ENCODE measurements at places on chromosomes 5 and 9.
A peak's percentile ranks its signal among the peaks of the same experiment; 100 is the strongest.

GRCh38 chr9:114911167-114911821 lies 19.1 kb downstream of the TNFSF8 start:
- DNase-seq = peak; percentile 67

DNA sequence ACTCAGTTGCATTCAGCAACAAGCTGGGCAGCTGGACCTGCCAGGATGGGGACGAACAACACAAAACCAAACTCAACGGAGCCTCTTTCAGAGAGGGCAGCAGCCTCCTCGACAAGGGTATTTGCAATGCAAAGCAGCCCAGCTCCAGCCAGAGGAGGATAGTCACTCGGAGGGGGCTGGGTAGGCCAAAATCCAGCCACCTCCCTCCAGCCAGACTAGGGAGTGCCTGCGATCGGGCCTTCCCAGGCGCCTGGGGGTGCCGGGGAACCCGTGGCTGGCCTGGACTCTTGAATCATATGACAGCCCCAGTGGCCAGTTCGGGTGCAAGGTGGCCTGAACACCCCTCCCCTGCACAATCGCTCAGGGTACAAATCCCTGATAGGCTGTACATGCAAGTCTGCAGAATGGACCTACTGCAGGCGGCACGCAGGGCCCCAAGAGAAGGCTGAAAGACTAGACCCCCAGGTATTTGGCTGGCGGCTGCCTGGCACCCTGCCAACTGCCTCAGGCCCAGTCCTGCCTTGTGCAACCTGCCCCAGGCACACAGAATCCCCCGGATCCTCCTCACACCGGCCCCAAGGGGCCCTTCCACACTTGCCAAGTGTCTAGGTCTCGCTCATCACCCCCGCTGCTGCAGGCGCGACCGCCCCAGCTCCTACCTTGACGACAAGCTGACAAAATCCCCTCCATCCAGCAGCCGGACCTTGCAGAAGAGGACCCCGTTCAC lies 1.3 kb downstream of the EEIG1 start:
- DNase-seq = peak; percentile 90

DNA sequence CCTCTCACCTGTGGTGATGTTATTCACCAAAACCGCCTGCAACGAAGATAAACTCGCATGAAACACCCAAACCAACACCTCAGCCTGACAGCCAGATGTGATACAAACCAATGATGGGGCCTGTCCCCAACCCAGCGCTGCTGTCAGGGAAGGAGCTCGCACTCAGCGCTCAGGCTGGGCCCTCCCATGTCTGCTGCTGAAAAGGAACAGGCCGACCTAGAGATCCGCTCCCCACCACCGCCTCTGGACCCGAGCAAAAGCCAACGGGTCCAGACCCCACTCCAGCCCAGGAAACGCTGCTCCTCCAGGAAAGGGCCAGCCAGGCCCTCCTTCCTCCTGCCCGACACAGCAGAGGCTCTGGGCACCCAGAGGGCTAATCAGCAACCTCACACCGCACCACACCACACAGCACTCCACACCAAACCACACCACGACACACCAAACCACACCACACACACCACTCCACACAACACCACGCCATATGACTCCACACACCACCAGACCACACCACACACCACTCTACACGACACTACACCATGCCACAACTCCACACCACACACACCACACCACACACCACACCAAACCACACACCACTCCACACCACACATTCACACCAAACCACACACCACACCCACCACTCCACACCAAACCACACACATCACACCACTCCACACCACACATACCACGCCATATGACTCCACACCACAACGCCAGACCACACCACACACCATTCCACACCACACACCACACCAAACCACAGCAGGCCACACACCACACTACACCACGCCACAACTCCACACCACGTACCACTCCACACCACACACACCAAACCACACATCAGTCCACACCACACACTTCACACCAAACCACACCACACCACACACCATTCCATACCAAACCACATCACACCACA lies 46.5 kb downstream of the GOLM1 start:
- no peak for DNase-seq

DNA sequence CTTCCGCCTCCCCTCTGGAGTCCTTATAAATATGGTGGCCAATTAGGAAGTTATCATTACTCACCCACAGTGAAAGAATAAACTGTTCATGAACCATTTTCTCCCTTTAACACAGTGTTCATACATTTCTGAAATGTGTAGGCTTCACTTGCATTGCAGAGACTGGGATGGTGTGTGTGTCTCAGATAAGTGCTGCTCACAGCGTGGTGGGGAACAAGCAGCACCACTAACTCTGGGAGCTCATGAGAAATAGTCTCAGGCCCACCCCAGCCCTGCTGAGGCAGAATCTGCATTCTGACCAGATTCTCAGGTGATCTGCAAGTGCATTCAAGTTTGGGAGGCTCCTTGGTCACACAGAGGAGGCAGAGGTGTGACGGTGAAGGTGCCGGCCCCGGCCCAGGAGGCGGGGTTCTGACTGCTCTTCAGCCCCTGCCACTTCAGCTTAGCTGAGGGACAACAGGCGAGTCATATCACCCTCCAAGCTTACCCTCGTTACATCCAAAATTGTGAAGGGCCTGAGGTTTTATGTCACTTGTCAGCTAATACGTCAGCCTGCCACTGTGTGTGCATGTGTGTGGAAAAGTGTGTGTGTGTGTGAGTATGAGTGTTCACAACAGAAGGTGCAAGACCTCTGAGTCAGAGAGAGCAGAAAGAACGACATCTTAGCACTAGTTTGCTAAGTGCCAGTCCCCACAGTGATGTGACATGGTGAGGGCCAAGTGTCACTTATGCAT lies 34.7 kb downstream of the DAP start:
- no peak for DNase-seq

- no peak for DNase-seq
These were observed 14.9 kb upstream of the TMEM267 start for GRCh38 chr5:43498581-43498980.

DNA sequence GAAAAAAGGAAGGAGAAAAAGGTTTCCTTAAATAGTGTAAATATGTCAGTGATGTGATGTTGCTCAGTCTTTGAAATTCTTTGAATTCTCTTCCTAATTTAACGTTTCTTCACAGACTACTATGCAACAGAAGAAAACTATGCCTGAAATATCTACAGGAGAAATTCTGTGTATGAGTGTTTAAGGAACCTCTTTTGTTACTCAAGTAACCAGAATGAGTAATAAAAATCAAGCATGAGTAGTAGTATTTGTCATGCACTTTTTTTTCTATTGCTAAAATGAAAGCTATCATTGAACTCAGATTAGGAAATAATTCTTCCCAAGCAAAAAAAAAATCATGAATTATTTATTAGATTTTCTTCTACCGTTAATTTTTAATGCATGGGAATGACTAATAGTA lies 20.3 kb upstream of the THG1L start:
- no peak for DNase-seq

DNA sequence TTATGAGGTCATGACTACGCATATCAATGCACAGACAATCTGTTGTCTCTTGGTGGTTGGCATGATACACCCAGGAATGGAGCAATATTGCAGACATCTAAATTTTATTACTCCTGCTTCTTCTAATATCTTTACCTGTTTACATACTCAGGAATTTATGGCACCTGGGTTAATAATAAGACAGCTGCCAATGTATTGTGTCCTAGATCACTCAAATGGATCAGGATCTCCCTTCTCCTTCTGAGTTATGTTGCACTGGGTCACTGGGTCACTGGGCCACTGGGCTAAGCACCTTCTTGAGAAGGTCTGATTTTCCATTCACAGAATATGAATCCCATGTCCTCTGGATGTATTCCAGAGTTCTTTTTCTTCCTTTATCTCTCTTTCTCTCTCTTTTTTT lies 41.8 kb downstream of the CCL28 start:
- DNase-seq = no peak

DNA sequence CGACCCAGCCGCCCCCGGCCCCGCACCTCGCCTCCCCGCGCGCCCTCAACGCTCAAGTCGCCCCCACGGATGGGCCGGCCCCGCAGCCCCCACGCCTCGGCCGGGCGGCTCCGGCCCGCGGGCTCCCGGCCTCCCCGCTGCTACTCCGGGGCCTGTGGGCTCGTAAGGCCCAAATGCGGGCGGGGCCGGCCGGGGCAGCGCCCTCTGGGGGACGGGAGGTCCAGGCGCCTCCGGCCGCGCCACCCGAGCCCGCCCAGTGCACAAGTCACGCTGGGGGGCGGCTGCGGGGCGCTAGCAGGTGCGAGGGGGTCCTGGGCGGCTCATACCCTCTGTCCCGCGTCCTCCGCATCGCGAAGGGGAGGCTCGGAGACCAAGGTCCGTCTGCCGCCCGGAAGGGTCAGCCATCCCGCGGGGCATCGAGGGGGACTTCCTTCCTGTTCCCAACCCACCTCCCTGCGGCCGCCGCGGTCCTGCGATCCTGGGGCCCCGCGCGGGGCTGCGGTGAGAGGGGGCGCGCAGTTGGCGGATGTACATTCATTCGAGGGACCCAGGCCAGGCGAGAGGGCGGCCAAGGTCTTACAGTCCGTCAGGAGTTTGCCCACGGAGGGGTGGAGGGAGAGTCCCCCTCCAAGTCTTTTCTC lies at the start of gene CIZ1:
Gene CIZ1, minus strand, starts transcription at position 167 of the 641 bp plus-strand sequence. CDS start 715 bp downstream, outside the sequence.
- DNase-seq = peak; percentile 72

DNA sequence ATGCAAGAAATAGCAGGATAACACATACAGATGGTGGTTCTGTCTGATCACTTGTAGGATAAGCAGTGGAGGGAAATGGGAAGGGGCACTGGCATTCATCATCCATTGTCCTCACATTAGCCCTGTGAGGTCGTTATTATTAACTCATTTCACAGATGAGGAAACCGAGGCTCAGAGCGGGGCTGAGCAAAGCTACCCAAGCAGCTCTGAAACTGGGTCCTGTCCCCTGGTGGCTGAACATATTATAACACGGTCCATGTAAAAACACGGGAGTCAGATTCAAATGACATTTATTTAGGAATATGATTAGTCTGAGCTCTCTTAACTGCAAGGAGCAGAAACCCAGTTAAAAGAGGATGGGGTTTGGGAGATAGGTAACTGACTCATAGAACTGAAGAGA lies 43.1 kb downstream of the HRH2 start:
- DNase-seq = no peak

GRCh38 chr5:126956991-126957390 lies 73.4 kb downstream of the MARCHF3 start:
- DNase-seq = no peak

GRCh38 chr5:120103495-120103894 lies 360.6 kb upstream of the PRR16 start:
- no peak for DNase-seq

GRCh38 chr5:129461711-129462332 lies 1.7 kb downstream of the ADAMTS19 start:
- DNase-seq = no peak

GRCh38 chr9:8381601-8382000 lies 582.0 kb upstream of the DMAC1 start:
- no peak for DNase-seq

GRCh38 chr5:1658665-1659064 lies 134.9 kb upstream of the LPCAT1 start:
- no peak for DNase-seq

DNA sequence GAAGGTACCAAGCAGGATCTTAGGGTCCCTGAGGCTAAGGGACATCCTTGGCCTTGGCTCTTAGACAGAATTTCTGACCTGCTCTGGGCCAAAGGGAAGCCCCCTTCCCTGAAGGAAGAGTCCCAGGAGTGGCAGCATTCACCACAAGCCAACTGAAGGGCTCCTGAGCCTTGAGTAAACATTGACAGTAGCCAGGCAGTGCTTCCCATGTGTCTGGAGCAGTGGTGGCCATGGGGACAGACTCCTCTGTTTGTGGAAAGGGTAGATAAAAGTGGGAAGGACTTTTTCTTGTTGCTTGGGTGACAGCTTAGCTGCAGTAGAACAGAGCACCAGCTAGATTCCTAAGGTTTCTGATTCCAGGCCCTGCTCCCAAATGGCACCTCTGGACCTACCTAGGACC lies 61.4 kb upstream of the VLDLR start:
- no peak for DNase-seq

DNA sequence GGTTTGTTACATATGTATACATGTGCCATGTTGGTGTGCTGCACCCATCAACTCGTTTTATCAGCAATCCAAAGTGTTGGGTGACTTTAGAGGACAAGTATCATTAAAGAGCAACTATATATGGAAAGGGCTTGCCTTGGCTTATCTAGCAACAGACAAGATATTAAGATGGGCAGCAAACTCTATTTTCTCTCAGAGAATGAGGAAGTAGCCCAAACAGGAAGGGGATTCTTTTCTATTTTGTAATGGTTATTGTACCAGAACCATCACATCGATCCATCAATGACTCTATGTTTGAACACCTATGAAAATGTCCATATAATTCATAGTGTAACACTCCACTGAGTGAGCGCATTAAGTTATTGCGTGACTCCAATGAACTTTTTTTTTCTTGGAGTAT lies 260.1 kb upstream of the SLC24A2 start:
- DNase-seq = no peak

- no peak for DNase-seq
These were observed 48.9 kb downstream of the FAM174A start for GRCh38 chr5:100584069-100584468.

Data from NCI-H2171 (cell line).